Stimulated activated CD4-positive, alpha-beta T cell treated with anti-CD3 and anti-CD28 coated beads, Interleukin-15, amount 100 ng/mL, for 1 hour (primary cell): ENCODE measurements at places on chromosomes 2 and 18.

DNA sequence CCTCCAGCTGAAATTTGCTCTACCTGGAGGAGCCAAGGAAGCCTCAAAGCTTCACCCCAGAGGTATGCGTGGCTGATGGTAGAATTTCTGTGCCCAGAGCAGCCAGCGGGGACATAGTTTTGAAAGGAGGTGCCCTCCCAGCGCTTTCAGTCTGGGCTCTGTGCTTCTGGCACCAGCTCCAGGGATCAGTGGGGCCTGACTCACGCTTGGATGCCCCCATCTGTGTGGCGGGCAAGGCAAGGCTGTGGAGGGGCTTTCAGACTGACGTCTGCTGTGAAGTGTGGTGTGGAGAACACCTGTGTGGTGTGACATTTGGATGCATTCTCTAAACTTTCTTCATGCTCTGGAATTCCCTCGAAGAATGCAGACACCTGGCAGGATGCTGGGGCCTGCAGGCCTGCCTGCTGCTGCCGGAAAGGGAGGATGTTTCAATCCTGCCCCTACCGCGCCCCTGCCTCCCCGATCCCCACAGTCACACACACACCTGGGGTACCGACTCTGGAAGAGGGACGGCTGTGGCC is 84.1 kb downstream of the CTIF start:
- DNase-seq = no peak

DNA sequence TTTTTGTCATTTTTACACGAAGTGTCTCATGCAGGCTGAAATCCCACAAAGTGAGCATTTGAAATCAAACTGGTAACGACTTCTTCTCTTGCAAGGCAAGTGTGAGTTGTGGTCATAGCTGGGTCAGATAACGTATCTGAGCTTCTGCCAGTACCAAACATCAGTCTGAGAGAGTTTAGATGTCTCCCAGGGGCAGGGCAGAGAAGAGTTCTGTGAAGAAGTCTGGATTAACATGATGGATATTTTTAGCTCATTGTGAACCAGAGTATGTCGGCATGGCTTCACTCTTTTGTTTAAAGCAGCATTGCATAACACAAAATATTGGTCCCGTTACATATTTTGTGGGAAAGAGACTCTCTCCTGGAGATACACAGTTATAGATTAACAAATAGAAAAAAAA is 655.5 kb upstream of the KLHL29 start:
- no peak for DNase-seq

GRCh38 chr2:238742066-238742465 is 105.8 kb upstream of the TWIST2 start:
- DNase-seq = no peak

- DNase-seq = no peak
Measured at GRCh38 chr2:221555494-221555846, 16.6 kb downstream of the EPHA4 start.

- DNase-seq = no peak
Measured at GRCh38 chr2:238160206-238161129, 1.7 kb downstream of the ERFE start.

GRCh38 chr18:50466634-50467033 is 91.8 kb downstream of the SKA1 start:
- DNase-seq = no peak

GRCh38 chr2:119126650-119127049 is 31.9 kb downstream of the C1QL2 start:
- peak; percentile 7 for DNase-seq

- DNase-seq = no peak
Measured at GRCh38 chr2:60406192-60406591, 147.3 kb downstream of the BCL11A start.

GRCh38 chr2:46845542-46846486 is 69.8 kb downstream of the MCFD2 start:
- no peak for DNase-seq

DNA sequence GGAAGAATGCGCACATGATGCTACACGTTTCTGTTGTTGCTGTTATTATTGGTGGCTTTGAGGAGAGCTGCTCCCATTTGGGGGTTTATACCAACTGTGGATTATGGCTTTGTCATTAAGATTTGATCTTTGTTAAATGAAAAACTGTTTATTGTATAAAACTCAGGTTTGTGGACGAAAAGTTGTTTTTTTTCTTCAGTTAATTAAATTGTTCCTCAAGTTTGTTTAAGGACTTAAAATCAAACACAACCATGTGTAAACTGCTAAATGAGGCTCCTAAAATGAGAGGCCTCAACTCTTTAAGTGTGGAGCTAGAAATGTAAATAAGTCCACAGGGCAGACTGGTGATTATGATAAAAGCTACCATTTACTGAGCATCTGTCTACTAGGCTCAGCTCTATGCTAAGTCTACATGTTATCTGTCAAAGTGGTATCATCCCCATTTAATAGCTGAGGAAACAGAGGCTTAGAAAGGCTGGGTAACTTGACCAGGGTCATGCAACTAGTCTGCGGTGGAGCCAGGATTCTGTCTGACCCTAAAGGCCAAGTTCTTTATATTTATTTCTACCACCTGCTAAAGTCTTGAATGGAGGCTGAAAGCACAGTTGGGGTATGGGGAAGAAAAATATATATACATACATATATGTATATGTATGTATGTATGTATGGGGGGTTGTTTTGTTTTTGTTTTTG is 4.1 kb downstream of the MYCN start:
- DNase-seq = no peak

- DNase-seq = no peak
Measured at GRCh38 chr2:175552902-175553301, 371.4 kb upstream of the ATP5MC3 start.

GRCh38 chr18:8830067-8831060 is 125.0 kb downstream of the MTCL1 start:
- DNase-seq = no peak

GRCh38 chr2:189178726-189179569 is 613 bp downstream of the COL5A2 start:
- DNase-seq = no peak

DNA sequence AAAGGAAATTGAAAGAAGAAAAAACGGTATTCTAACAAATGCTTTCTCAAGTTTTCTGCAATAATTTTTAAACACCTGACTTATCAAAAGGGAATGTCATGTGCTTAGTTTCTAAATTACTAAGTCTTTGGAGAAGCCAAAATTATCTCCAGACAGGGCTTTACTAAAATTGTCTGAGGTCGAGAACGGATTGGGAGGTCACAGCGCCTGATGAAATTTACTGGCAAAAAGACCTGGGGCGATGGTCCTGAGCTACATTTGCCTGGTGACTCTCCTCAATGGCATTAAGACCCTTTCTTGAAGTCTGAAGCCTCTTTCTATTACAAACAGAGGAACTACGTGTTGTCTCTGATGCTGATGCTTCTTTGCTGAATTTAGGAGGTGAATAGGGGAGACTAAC is 291.8 kb upstream of the SESTD1 start:
- DNase-seq = no peak

DNA sequence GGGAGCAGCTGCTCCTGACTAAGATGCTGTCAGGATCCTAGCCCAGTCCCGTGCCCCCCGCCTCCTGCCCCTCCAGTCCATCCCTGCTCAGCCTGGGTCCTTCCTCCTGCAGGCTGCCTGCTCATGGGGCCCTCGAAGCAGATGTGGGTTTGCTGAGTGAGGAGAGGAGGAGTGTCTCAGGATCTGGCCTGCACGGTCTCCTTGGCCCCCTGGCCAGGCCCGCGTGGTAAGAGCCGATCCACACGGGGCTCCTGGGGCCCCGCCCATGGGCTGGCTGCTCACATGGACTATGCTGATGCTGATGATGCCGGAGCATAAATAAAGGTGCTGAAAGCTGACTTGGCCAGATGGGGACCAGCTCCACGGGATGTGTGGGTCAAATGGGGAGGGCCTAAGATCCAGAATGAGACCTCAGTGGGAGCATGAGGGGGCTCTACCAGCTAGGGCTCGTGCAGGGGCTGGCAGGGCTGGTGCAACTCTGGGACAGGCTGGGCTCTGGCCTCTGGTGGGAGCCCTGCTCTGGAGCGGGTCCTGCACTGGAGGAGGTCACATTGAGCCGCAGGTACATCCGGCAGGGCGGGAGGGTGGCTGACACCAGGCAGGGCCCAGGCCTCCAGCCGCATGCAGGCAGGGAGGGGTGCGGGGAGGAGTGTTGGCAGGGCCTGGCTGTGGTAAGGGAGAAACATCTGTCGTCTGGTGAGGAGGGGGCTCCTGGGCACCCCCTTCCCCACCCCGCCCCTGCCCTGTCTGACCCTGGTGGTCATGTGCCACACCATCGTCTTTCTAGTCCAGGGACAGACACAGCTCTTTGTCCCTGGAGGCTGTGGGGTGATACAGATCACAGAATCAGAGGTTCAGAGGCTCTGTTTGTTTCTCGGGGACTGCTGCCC is 275.3 kb upstream of the HDAC4 start:
- no peak for DNase-seq

DNA sequence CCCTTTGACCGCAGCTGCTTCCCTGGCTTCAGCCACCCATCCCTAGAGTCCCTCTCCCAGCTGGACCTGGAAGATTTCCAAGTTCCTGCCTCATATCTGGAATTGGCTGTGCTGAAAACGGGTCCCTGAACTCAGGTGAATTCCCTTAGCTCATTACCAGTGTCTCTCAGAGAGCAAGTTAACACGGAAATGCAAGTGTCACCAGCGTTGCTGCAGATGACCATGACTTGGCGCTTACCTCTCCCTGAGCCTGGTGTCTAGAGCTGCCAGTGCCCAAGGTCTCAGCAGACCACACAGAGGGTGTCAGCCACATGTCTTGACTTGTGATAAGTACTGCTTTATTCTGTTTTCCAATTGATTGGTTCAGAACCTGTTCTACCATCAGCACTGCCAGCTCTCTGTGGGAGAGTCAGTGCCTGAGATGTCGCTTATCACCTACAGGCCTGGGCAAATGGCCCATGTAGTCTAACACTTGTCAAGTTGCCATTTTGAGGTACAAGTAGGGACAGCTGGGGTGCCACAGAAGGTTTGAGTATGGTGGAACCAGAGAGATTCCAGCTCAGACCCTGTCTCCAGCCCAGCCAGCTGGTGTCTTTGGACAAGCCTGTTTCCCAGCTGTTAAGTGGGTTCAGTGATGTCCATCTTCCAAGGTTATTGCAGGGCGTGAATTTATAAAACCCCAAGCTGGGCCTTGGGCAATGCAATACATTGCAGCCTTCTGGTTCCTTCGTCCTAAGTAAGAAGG is 48.7 kb downstream of the LYPD1 start:
- DNase-seq = no peak

- no peak for DNase-seq
Measured at GRCh38 chr18:59918320-59918755, 18.5 kb downstream of the PMAIP1 start.

- DNase-seq = no peak
Measured at GRCh38 chr2:179248024-179248348, 16.6 kb downstream of the SESTD1 start.

DNA sequence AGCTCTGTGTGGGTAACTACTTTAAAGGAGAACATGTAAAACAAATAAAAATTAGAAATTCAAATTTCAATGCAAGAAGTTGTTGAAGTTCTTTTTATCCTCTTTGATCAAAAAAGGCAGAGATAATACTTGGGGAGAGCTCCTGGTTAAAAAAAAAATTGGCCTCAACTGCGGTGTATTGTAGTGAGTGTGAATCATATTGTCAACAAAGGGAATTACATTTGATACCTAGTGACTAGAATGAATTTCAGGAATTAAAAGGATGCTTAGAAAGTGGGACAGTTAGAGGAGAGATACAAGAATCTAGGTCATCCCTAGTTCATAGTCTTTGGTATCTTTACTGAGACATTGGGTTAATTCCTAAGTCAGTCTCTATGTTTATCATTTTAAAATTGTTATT is 473.0 kb downstream of the CCDC85A start:
- no peak for DNase-seq

- no peak for DNase-seq
Measured at GRCh38 chr2:16642088-16642487, 23.5 kb downstream of the CYRIA start.

GRCh38 chr2:110216803-110217202 is 4.5 kb upstream of the MTLN start:
- DNase-seq = no peak

DNA sequence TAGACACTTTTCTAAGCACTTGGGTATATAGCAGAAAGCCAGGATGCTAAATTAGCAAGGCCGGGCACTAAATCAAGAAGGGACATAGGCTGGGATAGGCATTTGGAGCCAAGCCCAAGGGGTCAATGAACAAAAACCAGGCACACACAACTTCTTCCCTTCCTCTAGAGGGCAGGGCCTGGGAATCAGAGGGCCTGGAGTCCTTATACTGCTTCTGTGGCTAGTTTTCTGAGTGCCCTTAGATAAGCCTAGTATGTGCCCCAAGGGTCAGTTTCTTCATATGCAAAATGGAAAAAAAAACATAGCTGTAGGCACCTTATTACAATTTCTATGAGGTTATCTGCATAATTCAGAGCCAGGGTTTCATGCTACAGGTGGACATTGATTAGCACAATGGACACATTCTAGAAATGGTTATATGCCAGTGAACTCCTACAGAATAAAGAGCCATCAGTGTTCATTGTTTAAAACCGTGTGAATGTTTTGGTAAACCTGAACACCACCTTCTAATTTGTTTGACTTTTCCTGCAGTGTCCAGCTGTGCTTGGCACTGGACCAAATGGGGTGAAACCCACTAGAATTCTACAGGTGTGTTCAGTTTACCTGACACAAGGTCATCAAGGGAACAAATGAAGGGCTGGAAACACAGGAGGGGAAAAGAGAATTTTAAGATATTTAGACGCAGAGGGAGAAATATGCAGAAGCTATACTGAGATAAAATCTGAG is 49.6 kb downstream of the PAX8 start:
- no peak for DNase-seq
